ENCODE measurements at places on chromosomes 12 and 14.
A peak's percentile ranks its signal among the peaks of the same experiment; 100 is the strongest.

DNA sequence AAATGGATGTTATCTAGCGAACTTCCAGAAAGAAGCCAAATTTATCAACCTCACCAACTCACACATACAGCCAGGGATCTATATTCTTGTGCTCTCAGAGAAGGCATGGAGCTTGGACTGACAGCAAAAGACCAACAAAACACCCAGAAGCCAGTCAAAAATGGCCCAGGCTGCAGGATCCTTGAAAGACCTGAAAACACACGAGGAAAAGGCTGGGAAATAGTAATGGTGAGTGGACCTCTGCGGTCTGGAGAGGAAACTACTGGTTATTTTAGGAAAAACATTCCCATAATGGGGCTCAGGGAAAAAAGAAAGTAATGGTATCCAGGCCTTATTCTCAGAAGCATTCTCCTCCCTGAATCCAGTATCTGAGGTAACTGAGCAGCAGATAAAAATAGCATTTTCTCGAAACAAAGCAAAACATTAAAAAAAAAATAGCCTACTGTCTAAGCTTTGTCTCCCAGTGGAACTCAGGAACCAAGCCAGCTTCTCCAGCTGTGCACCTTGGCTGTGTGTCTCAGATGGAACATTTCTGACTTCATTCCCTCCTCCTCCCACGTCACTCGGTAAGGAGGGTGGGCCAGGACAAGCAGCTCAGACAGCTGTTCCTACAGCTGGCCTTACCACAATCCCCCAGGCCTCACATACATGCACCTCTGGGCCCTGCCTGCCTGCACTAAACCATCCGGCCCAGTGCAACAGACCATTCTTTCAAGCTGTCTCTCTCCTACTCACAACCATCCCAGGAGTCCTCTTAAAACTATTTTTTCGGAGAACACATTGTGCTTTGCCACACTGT is 249.9 kb downstream of the DAD1 start:
- DNase-seq, result no peak

DNA sequence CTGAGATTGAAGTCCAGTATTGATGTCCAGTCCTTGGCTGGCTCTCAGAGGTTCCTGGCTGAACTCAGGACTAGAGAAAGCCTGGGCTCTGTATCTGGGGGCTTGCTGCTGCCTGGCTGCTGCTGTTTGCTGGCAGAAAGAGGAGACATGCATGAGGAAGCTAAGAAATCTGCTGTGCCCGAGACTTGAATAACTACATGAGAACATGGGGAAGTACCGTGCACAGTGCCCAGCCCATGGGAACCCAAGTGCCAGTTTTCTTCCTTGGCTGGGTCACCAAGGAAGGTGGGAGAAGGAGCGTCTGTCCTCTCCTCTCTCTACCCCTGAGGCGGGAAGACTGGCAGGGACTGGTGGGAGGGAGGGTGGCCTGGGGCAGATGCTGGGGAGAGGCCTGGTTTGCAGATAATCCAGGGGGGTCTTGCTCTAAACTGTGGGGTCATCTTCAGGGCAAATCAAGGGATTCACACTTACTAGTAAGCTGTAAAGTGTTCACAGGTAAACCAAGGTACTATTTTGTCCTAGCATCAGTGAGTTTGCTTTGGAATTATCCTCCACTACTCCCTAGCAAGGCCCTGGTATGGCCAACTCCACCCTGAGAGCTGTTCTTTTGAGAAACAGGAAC is 13.8 kb upstream of the ZFP36L1 start:
- DNase-seq, result no peak

- DNase-seq, result no peak
Measured at GRCh38 chr14:94025720-94026119, 420 bp upstream of the OTUB2 start.

- DNase-seq, result no peak
Measured at GRCh38 chr12:26762186-26762585, 70.8 kb downstream of the ITPR2 start.

DNA sequence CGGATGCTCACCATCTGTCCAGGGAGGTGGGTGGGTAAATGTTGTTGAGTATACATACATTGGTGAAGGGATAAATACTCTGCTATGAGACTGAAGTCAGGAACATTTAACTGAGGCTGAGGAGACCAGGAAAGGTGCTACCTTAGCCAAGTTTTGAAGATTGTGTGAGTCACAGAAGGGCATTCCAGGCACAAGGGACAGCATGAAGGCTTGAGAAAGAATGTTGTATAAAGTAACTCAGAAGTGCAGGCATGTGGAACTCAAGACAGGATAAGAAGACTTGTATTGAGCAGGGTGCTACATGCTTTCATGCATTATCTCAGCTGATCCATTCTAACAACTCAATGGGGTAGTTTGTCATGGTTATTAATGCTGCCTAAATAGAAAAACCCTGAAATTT is 112.7 kb downstream of the IPO8 start:
- no peak for DNase-seq

GRCh38 chr12:119730381-119730780 is 62.4 kb downstream of the PRKAB1 start:
- no peak for DNase-seq

GRCh38 chr14:23068789-23069412 is 11.6 kb upstream of the CDH24 start:
- peak; percentile 50 for DNase-seq

- no peak for DNase-seq
Measured at GRCh38 chr14:88955455-88955854, 131.0 kb downstream of the TTC8 start.

DNA sequence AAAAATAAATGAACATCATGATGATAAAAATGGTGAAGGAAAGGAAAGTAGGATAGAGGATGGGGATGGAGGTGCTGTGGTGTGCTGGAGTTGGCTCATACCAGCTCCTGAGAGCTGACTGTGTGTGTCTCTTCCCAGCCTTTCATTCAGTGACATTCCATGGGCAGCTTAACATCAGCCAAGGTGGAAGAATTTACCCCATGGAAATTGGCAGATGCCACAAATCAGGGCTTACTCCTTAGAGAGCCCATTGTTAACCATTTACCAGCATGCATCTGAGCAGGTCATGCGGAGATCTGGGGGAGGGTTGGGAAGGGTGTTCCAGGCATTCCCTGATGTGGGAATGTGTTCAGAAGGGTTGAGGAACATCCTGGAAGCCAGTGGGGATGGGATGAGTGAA is 164.7 kb upstream of the MYL2 start:
- DNase-seq, result no peak

DNA sequence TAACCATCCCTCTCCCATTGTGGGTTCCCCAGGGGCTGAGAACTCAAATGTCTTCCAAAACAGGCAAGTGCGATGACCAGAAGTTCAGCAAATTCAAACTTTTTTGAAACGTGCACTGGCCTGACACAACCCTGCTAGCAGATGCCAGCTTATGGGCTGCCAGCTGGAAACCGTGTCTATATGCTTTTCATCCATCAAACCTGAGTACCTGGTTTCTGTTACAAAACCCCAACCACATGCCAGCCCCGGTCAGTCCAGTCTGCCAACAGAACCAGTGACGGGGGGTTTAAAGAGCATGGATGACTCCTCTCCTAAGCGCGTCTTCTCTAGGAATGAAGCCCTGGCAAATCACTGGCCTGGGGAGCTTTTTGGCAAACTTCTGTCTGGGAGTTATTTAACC is 189.7 kb downstream of the TTC7B start:
- no peak for DNase-seq

GRCh38 chr12:41905073-41905758 is 239.5 kb downstream of the GXYLT1 start:
- DNase-seq, result no peak

DNA sequence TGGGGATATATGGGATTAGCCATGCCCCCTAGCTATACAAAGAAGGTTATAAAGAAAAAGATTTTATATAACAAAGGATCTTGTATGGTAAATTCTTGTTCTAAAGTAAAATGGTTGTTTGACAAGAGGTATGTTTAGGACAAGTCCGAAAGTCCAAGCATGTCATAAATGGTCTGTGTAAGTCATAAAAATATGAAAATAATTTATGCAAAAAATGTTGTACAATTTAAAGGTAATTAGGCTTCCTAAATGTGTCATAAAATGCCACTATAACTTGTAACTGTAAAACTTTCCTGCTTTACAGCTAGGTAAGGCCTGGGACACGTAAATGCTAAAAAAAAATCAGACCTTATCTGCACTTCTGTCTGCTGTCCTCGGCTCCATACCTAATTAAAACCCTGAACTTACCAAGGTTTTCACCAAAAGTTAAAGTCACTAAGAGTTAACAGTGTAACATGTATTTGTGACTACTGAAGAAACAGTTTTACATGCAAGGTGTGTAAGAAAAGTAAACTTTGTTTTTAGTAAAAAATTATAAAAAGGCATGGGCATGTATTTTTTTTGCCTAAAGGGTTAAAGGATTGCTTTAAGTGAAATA is 110.0 kb upstream of the RESF1 start:
- no peak for DNase-seq

GRCh38 chr12:123095078-123095881 is 55.6 kb downstream of the PITPNM2 start:
- DNase-seq, result no peak

DNA sequence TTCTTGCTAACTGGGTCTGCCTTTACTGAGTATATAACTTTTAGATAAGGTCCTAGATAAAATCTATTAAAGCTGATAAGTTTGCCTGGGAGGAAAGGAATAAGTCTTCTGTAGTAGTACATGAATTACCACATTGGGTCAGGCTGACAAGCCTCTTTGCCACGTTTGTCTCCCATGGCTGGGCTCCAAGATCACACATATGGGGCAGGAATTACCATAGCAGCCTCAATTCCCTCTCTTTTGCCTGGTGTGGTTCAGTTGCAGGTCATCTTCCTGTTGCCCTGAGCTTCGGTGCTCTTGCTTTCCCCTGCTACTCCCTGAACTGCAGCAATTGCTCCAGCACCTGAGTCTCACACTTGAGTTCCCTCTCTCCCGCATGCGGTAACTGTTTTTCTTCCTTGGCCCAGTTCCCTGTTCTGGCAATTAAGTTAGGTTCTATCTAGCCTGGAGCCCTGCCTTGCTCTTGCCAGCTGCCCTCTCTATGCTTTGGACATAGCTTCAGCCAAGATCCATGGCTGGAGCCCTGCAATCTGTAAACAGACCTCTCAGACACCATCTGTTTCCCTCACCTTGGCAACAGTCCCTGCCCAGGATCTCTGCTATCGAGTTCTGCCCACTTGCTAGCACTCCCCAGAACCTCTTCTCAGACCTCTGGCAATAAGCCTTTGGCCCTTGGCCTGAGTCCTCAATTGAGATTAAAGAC is 5.8 kb upstream of the GLT8D2 start:
- DNase-seq, result no peak

- DNase-seq, result no peak
Measured at GRCh38 chr12:75959060-75959459, 72.5 kb downstream of the PHLDA1 start.

DNA sequence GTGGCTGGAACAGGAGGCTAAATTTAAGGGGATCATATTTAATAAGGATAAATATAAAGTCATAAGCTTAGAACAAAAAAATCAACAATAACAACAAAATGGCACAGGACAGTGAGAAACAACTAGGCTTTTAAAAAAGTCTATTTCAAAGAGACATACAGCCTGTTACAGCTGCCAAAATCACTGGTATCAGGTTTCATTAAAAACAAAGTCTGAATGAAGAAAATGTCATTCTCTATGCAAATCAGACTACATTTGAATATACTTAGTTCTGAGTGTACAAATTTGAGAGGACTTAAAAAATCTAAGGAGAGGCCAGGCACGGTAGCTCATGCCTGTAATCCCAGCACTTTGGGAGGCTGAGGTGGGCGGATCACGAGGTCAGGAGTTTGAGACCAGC is 44.0 kb downstream of the TFCP2 start:
- no peak for DNase-seq

DNA sequence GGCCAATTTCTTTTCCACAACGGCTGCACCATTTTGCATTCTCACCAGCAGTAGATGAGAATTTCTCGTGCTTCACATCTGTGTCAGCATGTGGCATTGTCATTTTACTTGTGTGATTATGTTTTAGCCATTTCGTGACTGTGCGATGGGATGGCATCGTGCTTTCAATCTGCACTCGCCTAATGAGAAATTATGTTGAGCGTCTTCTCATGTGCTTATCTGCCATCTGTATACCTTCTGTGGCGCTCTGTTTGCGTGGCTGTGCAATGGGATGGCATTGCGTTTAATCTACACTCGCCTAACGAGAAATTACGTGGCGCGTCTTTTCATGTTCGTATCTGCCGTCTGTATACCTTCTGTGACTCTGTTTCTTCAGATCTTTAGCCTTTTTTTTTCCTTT is 14.9 kb upstream of the GPR132 start:
- no peak for DNase-seq

- DNase-seq, result no peak
Measured at GRCh38 chr14:87271331-87271730, 721.7 kb downstream of the GALC start.

- no peak for DNase-seq
Measured at GRCh38 chr12:70722584-70723343, 85.5 kb upstream of the PTPRB start.
